Thymus (tissue), 14 donors: ENCODE measurements at places on chromosomes 12 and 14.

- H3K4me3 ChIP-seq: no peak overlapping the region
- no peak for DNase-seq
- no peaks in the 10 kb centered on the region for H3K4me1 ChIP-seq
- no peaks in the 10 kb centered on the region for H3K36me3 ChIP-seq
- H3K27ac ChIP-seq: no peak overlapping the region
- H3K27me3 ChIP-seq: peaks cover 96% of the 10 kb centered on the region
These were observed 113.1 kb upstream of the MYL2 start for GRCh38 chr12:111033281-111034082.

- no peak for DNase-seq
- H3K27me3 ChIP-seq: no peaks in the 10 kb centered on the region
- no peaks in the 10 kb centered on the region for H3K36me3 ChIP-seq
- H3K27ac ChIP-seq: no peak overlapping the region
- peaks cover 63% of the 10 kb centered on the region for H3K4me1 ChIP-seq
These were observed 241.7 kb downstream of the ZFP36L1 start for GRCh38 chr14:68551045-68551683.

- H3K4me1 ChIP-seq: peaks cover 4% of the 10 kb centered on the region
- H3K27ac ChIP-seq: no peak overlapping the region
- DNase-seq: no peak
- H3K27me3 ChIP-seq: no peaks in the 10 kb centered on the region
These were observed 4.9 kb downstream of the ERGIC2 start for GRCh38 chr12:29376118-29376517.

DNA sequence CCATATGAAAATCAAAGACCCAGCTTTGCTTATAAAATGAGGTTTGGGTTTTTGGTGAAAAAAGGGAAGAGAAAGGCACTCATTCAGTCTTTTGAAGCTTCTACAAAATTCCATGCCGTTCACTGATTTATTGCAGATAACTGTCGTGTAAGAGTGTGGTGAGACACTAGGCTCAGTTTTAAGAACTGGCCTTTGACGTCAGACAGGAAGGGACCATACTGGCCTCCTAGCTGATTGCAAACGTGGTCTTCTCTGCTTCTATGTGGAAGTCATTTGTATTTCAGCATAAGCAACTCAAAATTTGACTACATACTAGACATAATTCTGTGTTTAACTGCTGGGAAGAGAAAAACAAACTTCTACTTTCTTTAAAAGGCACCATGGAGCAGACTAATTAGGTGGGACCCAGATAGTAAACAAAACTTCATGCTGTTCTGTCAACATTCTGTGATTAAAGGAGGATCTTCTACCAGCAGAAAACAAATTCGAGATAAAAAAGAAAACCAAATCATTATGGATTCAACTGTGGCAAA, 168.7 kb downstream of the TTC7B start:
- no peak for DNase-seq
- no peaks in the 10 kb centered on the region for H3K4me1 ChIP-seq
- no peaks in the 10 kb centered on the region for H3K27me3 ChIP-seq
- no peak overlapping the region for H3K27ac ChIP-seq
- no peak overlapping the region for H3K4me3 ChIP-seq

GRCh38 chr14:70789361-70789760, 20.0 kb downstream of the MAP3K9 start:
- no peak overlapping the region for H3K27ac ChIP-seq
- no peak for DNase-seq
- H3K27me3 ChIP-seq: no peaks in the 10 kb centered on the region
- H3K36me3 ChIP-seq: no peaks in the 10 kb centered on the region
- H3K4me1 ChIP-seq: no peaks in the 10 kb centered on the region

- H3K4me1 ChIP-seq: no peaks in the 10 kb centered on the region
- no peaks in the 10 kb centered on the region for H3K36me3 ChIP-seq
- no peak within 1 kb of the TSS for H3K27ac ChIP-seq
- H3K27me3 ChIP-seq: peaks cover 16% of the 10 kb centered on the region
- no peak for DNase-seq
These were observed at the start of gene RTL1 for GRCh38 chr14:100903672-100904185. Gene RTL1 (minus strand): TSS chr14:100903722. CDS start chr14:100884788, 18,934 bp downstream.

DNA sequence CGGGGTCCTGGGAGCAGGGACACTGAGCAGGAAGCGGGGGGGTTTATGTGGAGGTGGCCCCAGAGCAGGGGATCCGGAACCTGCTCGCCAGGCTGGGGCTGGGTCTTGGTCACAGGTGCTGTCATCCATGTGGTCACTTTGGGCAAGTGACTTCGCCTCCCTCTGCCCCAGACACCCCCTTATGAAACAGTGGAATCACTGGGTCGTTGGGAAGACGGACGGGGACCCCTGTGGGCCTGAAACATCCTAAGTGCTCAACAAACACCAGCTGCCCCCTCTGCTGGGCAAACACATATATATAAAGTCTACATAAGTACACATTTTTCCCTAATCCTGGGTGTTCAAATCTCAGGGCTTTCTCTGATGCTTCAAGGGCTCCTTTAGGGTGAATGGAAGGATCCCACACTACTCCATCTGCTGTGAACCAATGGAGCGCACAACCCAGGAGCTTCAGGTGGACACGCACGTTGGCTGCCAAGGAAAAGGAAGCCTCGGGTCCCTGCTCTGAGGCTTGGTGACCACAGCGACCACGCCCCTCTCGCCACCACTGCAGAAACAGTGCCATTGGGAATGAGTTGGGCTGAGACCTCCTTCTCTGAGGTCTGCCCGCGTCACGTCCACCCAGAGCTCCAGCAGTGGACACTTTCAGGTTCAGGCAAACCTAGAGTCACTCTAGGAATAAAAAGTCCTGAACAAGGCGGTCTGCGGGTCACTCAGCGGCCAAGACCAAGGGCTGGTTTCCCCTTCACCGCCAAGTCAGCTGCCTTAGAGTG, 54.6 kb downstream of the CDC42BPB start:
- no peak overlapping the region for H3K27ac ChIP-seq
- H3K4me1 ChIP-seq: no peaks in the 10 kb centered on the region
- no peaks in the 10 kb centered on the region for H3K27me3 ChIP-seq
- DNase-seq: no peak
- H3K4me3 ChIP-seq: no peak overlapping the region

- DNase-seq: no peak
- H3K36me3 ChIP-seq: no peaks in the 10 kb centered on the region
- no peak overlapping the region for H3K27ac ChIP-seq
- H3K27me3 ChIP-seq: peaks cover 6% of the 10 kb centered on the region
These were observed 19.6 kb upstream of the HDAC7 start for GRCh38 chr12:47839214-47839876.
